ENCODE measurements at places on chromosomes 3 and 15. TPM values are rescaled to one million over a fixed set of nuclear protein-coding genes. Genes with fewer than 3 reads are reported as not detected.

Gene THSD4
- total RNA-seq: 58.0 TPM

DNA sequence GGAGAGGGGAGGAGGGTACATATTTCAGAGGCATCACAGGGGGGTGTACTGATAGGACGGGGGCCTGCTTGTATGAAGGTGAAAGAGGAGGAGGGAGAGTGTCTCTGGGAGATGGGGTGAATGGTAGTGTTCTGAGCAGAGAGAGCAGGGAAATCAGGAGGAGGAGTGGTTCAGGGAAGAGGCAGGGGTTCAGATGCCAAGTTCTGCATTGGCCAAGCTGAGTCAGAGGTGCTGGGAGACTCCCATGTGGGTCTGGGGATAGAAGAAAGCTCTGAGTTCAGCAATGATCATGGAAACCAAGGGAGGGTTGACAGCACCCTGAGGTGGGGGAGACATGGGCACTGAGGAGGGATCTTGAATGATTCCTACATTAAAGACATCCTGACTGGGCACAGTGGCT, 3.0 kb downstream of the CYP8B1 start:
- no peak for DNase-seq

- DNase-seq: no peak
These were observed 509.1 kb downstream of the RSL24D1 start for GRCh38 chr15:54687628-54688027.

- no peak for DNase-seq
These were observed 50.4 kb downstream of the CCNL1 start for GRCh38 chr3:157109267-157110141.

DNA sequence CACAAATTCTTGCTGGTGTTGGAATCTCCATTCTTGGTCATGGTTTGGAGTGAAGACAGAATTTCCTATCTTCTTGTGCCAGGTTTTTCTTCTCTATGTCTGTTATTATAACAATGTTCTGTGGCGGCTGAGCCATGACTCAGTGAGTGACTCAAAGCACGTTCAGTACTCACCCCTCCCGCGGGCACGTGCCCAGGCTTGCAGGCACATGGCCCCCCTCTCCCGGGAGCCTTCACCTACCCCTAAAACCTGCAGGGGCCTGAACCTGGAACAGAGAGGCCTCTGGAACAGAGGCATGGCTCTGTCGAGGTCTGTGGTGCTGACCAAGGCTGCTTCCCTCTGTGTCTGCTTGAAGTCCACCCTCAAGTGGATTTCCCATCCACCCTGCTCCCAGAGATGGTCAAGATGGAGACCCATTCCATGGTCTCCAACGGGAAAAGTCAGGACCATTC, 27.6 kb downstream of the PLXNB1 start:
- peak; percentile 94 for DNase-seq

DNA sequence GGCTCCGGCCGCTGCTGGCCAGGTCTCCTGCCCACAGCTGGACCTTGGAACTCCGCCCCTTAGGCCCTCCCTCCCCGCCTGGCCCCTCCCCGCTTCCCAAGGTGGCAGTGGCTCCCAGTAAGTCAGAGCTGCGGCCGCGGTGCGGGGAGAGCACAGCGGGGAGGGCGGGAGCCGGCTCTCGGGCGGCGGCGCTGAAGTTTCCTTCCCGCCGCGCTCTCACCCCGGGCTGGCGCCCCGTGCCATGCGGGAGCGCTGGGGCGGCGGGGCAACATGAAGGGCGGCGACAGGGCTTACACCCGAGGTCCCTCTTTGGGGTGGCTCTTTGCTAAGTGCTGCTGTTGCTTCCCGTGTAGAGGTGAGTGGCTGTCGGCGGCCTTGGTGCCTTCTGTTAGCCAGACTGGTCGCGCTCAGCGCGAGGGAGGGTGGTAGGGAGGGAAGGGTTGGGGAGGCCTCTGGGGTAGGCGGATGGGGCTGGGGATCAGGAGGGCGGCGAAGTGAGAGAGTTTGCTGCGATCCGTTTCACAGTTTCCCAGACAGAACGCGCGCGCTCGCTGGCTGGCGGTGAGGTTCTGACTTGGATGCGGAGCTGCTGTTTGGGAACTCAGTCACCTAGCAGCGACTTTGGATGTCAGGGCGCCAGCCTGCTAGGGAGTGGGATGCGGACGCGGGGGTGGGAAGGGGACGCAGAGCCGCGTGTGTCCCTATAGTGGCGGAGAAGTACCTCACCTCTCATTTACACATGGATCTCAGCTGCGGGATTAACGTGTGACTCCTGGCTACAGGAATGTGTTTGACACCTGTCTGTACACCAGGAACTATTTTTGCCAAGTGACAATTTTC, 145.5 kb upstream of the UMPS start:
- peak; percentile 30 for DNase-seq

- peak; percentile 90 for DNase-seq
These were observed 348.4 kb upstream of the THBS1 start for GRCh38 chr15:39232512-39232911.

Gene FBXL22
- total RNA-seq: 0.50 TPM

DNA sequence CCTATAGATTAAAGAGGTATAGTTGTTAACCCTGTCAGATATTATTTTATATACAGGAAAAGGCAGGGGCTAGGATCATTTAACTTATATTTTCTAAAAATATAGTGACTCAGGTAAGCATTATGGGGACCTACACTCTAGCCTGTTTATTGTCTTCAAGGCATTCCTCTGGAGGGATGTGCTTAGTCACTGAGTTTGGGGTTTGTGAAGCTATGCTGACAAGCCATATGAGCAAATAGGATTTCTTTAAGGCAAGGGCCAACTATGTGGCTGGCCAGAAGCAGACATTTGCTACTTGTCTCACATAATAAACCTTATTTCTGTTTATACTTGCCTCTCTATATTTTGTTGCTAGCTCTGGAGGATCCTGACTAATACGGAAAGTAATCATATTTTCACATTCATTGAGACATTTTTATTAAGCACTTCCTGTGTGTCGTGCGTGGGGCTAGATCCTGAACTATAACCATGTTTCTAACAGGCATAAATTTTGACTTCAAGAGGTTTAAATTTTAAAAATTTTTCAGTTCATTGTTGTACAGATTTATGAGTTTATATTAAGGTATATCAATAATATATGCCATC, 153.4 kb downstream of the OTOL1 start:
- DNase-seq: no peak

DNA sequence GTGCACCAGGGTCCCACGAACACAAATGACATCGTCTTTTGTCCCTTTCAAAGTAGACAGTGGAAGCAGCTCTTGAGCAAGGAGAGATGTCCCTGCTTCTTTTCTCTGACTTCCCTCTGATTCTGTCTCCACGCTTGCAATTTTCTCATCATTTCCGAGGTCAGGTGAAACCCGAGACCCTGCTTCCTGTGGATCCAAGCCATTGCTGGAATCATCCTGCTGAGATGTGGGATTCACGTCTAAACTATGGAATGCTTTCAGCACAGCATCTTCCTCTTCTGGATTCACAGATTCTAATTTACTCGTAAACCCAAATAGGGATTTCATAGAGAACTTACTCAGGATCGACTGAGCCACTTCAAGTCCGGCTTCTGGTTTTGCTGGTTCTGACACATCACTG, 127.1 kb downstream of the FMN1 start:
- peak; percentile 72 for DNase-seq

- no peak for DNase-seq
These were observed 40.8 kb downstream of the KAT2B start for GRCh38 chr3:20080956-20081554.

Gene CD276
- 88.5 TPM for total RNA-seq

DNA sequence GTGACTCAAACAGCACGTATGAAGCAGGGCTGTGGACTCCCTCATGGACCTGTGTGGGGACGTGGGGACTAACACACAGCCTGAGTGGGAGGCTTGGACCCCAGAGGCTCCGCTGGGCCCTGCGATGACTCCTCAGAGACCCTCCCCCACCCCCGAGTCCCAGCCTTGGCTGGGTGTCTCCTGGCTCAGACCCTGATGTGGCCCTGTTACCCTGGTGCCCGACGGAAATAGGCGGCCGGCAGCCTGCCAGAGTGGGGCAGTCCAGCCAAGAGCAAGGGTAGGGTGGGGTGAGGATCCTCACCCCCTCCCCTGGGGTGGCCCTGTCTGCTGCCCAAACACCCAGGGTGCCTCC, 15.3 kb downstream of the TNK2 start:
- DNase-seq: no peak

Gene CPNE4
- not detected for total RNA-seq

DNA sequence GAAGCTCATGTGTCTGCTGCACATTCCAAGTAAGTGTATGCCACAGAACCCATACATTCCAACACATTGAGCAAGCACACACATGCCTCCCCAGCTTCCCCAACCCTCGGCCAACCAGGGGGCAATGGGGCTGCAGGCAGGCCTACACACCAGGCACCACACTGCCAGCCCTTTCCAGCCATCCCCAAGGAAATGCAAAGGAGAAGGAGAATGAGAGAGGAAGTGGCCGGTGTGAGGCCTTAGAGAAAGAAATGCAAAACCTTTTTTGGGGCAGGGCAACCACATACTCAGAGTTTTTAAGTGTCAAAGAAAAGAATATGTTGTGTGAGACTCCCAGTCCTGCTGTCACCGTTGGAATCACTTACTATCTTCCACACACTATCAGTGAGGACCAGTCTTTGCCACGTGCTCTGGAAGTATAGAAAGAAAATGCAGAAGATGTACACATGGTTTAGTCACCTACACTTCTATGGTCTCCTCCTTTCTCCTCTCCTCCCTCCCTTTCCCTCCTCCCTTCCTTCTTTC, 11.1 kb downstream of the IGF2BP2 start:
- DNase-seq: peak; percentile 93

Gene TPRG1
- 0.99 TPM for total RNA-seq

DNA sequence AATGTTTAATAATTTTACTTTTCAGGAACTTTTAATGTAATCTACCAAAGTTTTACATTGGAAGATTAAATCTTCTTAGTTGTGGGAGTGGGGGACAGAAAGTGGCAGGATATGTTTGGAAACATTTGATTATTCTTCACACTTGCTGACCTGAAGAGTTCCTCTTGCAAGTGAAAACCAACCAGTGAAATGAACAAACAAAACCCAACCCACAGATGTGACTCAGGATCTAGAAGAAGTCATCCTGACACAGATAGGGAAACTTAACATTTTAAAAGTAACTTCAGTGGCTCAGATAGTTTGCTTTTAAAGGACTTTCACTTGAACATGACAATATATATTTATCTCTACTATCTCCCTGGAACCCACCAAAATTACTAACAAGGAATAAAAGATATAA, 55.4 kb downstream of the ASTE1 start:
- no peak for DNase-seq

Gene DGKG
- total RNA-seq: 4.8 TPM

Gene CYP8B1
- total RNA-seq: not detected

DNA sequence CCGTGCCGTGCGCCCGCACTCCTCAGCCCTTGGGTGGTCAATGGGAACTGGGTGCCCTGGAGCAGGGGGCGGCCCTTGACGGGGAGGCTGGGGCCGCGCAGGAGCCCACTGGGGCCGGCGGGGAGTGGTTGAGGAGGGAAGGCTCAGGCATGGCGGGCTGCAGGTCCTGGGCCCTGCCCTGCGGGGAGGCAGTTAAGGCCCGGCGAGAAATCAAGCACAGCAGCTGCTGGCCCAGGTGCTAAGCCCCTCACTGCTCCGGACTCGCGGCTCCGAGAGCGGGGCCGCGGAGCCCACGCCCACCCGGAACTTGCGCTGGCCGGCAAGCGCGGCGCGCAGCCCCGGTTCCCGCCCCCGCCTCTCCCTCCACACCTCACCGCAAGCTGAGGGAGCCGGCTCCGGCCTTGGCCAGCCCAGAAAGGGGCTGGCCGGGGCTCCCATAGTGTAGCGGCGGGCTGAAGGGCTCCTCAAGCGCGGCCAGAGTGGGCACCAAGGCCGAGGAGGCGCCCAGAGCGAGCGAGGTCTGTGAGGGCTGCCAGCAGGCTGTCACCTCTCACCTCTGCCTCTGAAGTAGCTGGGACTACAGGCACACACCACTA, 7.8 kb downstream of the GP9 start:
- peak; percentile 42 for DNase-seq

Gene DNAH12
- total RNA-seq: under 0.01 TPM

GRCh38 chr15:40562691-40563090, 2.2 kb downstream of the CCDC32 start:
- DNase-seq: no peak

Gene KCNMB3
- total RNA-seq: 1.5 TPM

Gene MESP2
- 0.99 TPM for total RNA-seq

Gene GOLGA8R
- total RNA-seq: 1.3 TPM

Gene GOLGA8T
- total RNA-seq: 0.26 TPM

DNA sequence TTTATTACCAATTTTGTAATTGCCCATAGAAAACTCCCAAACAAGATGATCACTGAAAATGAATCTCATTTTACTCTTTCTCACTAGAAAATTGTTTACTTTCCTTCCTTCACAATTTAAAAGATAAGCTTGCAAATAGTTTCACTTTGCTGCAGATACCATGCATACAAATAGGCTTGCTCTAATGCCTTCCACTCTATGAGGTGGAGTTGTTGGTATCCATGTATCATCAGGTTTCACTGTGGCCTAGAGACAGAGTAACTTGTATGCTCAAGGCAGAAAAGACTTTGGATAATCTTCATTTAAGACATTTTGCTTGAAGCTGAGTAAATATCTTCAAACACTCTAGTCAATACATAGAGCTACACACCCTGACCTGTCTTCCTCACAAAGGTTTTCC, 60.8 kb downstream of the RYK start:
- no peak for DNase-seq

DNA sequence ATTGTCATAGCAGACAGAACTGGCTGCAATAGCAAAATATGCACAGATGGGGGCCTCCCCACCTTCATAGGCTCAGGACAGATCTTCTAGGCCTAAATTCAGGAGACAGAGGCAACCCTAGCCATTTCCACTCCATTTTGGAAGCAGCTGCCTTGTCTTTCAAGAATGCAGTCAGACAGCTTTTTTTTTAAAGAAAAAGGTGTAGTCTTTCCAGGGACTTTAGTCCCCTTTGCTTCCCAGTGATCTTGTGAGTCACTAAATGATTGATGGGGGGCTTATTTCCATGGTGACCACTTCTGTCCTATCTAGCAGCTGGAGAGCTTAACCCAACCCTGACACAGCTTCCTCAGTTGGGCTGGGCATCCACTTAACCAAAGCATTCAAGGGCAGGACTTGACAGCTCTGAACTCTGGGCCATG, 165.9 kb downstream of the TPRG1 start:
- no peak for DNase-seq

- DNase-seq: peak; percentile 92
These were observed 31.9 kb upstream of the THSD4 start for GRCh38 chr15:71083349-71083748.

GRCh38 chr15:71752128-71752527, 58.2 kb upstream of the NR2E3 start:
- no peak for DNase-seq

DNA sequence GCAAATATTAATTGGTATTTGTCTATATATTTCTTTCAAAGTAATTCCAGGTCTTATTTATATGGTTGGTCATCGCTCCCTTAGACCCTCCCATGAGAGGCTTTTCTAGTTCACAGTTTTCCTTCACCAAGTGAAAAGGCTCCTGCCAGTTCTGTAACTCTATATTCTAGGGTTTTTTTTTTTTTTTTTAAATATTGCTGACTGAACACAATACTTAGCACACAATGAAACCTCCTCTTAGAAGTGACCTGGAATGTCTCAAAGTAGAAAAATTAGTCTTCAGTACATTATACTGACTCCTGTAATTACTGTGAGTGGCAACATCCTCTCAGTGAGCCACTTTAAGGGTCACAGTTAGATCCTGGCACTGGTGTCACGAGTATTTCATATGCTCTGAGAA, 48.6 kb upstream of the CDAN1 start:
- DNase-seq: no peak

Gene GP5
- total RNA-seq: 0.17 TPM

- DNase-seq: peak; percentile 75
These were observed 33.7 kb downstream of the SLC2A2 start for GRCh38 chr3:170992854-170993253.

Gene FBXO40
- total RNA-seq: not detected

All from fibroblast of lung (primary cell).